ENCODE measurements at places on chromosomes 11 and 22.

DNA sequence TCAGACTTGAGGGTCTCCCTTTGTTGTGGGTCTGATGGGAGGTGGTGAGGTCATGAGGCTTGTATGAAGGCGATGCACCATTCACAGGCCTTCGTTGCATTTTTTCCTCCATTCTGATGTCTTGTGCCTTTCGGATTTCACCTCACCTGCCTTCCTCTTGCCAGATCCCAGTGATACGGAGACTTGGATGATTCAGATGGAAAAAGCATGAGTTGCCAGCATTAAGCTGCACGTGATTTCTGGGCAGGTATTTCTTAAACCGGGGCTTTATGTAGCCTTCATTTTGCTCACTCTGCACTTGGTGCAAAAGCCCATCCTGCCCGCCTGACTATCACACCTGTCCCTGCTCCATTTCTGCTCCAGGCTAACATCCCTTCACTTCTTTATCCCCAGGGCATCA lies 216.7 kb downstream of the SNX19 start:
- DNase-seq, result no peak

DNA sequence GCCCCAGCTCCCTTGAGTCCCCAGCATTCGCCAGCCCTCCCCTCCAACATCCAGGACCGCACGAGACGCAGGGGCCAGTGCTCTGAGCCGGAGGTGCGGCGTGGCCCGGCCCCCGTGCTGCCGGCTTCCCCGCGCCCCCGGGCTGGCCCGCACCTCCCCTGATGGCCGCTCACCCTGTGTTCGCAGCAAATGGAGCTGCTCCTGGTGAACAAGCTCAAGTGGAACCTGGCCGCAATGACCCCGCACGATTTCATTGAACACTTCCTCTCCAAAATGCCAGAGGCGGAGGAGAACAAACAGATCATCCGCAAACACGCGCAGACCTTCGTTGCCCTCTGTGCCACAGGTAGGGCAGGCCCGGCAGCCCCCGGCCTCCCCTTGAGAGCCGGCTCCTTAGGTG lies 2.7 kb downstream of the CCND1 start:
- DNase-seq, result no peak

GRCh38 chr11:101342307-101342706 lies 212.7 kb upstream of the PGR start:
- DNase-seq, result no peak

DNA sequence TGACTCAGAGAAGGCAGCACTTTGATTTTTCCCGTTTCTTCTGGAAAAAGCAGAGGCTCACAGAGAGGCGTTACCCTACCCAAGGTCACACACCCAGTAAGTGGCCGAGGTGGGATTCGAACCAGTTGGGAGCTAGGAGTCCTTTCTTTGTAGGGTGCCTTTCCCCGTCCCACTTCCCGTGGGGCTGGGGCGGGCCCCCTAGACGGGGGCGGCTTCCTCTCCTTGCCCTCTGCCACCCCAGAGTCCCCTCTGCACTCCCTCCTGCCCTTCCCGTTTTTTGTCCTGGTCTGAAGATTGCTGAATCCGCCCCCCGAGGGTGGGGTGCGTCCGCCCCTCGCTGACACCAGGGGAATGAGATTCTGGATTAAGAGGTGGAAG lies 747 bp downstream of the TPCN2 start:
- peak; percentile 71 for DNase-seq

- no peak for DNase-seq
Observed at GRCh38 chr11:199004-199581, 6.2 kb downstream of the SCGB1C1 start.

DNA sequence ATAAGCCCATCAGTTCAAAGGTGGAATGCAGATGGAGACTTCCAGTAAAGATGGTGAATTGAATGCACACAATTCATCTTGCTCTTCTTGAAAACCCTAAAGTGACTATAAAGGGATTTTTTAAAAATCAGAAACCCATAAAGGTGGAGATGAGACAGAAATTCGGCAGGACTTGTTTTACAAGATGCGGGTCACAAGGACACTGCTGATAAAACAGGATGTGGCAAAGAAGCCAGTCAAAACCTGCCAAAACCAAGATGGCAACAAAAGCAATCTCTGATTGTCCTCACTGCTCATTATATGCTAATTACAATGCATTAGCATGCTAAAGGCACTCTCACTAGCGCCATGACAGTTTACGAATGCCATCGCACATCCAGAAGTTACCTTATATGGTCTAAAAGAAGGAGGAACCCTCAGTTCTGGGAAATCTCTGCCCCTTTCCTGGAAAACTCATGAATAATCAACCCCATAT lies 137.1 kb downstream of the NECTIN1 start:
- no peak for DNase-seq

- DNase-seq, result no peak
Observed at GRCh38 chr11:116658876-116659535, 113.8 kb downstream of the BUD13 start.

GRCh38 chr11:26319906-26320305 lies 12.0 kb upstream of the ANO3 start:
- DNase-seq, result no peak

DNA sequence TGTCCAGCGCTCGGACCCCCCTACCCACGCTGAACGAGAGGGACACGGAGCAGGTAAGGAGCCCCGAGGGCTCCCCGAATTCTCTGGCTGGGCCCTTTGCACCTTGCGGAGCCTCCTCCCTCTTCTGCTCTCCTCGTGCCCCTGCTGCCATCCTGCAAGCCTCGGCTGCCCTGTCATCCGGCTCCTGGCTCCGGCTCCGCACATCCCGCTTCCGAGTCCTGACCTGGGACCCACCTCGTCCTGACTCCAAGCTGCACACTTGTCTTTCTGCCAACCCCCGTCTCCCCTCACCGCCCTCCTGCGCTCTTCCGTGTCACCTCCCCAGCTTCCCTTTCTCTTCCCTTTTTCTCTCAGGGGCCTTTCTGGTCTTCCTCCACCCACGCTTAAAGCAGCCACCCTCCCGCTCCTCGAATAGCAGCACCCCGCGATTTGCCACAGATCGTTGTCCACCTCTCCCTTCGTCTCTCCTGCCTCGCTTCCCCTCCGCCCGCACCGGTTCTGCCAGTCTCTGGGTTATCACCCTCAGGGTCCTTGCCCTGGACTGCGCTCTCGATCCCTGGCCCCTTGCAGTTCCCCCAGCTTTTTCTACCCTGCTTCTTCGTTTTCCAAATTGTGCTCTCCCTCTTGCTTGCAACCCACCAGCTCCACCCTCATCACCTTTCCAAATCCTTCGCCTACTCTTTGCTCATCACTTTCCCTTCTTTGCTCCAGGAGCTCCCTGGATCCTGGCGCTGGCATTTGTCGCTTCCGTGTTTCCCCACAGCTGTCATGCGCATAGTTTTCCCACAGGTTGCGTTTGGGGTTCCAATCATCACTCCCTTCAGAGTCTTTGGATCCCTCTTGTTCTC lies 822 bp downstream of the MARK2 start:
- DNase-seq, result peak; percentile 58

GRCh38 chr22:19842393-19843106 lies 12.1 kb downstream of the GNB1L start:
- no peak for DNase-seq

GRCh38 chr22:37267135-37267587 lies 15.1 kb upstream of the CYTH4 start:
- no peak for DNase-seq

GRCh38 chr22:50277761-50278160 lies 7.6 kb upstream of the MAPK11 start:
- DNase-seq, result no peak

GRCh38 chr11:1073851-1074243 lies 827 bp upstream of the MUC2 start:
- DNase-seq, result no peak

DNA sequence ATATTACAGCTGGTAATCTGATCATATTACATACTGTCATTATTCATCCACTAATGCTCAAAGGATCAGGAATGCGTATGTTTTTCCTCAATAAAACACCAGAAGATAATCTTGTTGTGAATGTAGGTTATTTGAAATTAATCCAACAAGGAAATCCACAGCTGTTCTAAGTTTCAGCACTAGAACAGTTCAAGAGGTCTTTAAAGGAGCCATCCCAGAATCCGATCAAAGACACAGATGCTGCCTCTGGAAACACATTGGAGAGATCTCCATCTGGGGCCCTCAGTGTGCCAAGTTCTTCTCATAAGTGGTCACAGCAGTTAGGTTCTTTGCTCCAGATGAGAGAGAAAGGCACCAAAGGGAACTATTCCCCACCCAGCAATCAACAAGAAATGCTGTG lies 1955.1 kb upstream of the RAG2 start:
- DNase-seq, result no peak

DNA sequence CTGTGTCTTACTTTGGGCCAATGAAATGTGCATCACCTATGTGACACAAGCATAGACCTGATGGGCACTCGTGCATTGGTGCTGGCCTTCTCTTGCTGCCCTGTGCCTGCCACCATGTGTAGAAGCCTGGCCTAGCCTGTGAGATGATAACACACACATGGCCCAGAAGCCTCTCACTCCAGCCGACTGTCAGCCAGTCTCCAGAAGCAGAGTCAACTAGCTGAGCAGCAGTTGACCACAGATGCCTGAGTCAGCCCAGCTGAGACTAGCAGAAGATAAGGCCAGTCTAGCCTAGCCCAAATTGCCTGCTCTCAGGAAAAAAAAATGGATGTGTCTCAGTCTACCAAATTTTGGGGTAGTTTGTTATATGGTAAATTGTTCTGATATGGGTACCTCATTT lies 46.2 kb downstream of the CSNK2A3 start:
- no peak for DNase-seq

DNA sequence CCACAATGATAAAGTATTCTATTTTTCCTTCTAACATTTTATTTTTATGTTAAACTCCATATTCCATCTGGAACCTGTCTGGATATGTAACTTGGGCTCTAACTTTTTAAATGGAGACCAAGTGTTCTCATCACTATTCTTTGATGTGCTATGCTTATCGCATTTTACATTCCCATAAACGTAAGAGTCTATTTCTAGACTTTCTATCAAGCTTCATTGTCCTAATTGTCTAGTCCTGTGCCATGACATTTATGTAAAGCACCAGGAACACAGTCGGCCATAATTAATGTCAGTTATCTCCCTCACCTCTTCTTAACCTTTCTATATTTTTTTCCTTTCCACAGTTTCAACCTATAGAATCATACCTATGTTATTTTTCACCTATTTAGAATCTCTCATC lies 113.9 kb upstream of the TEAD1 start:
- no peak for DNase-seq

GRCh38 chr22:24339452-24339747 lies 68.8 kb downstream of the SPECC1L start:
- no peak for DNase-seq

- no peak for DNase-seq
Observed at GRCh38 chr11:66007201-66007634, 4.6 kb upstream of the CST6 start.

DNA sequence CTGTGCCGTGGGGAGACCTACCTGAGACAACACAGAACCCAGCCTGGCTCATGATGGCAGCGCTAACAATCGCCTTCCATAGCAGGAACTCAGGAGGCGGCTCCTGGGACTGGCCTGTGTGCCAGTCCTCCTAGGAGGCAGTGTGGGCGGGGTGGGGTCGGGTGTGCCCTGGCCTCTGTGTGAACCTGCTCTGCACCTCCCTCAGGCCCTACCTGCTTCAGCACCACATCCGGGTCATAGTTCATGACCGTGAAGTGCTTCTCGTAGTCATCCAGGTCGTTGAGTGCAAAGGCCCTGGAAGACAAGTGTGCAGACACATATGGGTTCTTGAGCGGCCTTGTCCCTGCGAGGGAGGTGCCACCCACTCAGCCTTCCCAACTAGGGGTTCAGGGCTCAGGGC lies 15.3 kb downstream of the TTLL12 start:
- no peak for DNase-seq

Measured in inflammatory macrophage treated with lipopolysaccharide for 1 hour (primary cell).